Amniotic epithelial cell (primary cell): ENCODE measurements at places on chromosomes 5 and 9.

GRCh38 chr5:58477760-58478376, 13.4 kb upstream of the GAPT start:
- DNase-seq, result no peak

DNA sequence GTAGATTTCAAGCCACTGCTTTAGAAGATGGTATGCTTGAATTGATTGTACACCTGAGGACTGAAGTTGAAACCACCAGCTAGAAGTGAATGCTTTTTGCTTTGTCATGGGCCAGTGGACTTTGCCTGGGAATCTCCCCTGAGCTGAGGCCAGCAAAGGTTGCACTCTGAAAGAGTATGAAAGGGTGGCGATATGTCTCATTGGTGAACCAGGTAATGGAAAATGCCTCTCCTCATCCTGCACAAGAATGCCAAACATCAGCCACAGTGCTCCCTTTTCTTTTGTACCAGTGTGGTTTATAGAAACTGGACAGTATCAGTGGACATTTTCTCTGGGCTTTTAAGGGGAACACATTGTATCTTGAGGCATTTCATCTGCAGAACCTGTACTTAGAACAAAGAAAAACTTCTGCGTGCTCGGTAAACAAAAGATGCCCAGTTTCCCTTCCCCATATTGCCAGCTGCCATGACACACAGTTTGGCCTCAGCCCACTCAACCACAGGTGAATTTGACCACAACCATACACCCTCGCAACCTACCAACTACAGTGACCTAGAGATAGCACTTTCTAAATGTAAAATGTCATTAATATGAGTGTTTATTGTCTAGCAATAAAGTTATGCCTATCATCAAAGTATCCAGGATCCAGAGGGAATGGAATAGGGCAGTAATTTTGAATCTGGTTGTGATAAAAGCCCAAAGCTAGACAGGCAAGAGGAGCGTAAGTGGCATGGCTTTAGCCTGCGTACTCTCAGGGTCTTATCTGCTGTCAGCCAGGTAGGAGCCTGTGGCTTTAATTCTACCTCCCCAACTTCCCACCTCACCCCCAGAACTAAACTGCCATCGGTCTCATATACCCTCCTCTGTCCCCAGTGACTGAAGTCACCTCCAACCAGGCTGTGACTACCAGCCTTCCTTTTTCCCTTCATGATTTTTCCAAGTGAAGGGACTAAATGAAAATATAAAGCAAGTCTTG, 79.5 kb upstream of the LHFPL2 start:
- DNase-seq, result no peak

- DNase-seq, result peak; percentile 97
These were observed 5.0 kb upstream of the SLC34A1 start for GRCh38 chr5:177378884-177379883.

- no peak for DNase-seq
These were observed 244.3 kb downstream of the CSNK1G3 start for GRCh38 chr5:123756318-123756665.

DNA sequence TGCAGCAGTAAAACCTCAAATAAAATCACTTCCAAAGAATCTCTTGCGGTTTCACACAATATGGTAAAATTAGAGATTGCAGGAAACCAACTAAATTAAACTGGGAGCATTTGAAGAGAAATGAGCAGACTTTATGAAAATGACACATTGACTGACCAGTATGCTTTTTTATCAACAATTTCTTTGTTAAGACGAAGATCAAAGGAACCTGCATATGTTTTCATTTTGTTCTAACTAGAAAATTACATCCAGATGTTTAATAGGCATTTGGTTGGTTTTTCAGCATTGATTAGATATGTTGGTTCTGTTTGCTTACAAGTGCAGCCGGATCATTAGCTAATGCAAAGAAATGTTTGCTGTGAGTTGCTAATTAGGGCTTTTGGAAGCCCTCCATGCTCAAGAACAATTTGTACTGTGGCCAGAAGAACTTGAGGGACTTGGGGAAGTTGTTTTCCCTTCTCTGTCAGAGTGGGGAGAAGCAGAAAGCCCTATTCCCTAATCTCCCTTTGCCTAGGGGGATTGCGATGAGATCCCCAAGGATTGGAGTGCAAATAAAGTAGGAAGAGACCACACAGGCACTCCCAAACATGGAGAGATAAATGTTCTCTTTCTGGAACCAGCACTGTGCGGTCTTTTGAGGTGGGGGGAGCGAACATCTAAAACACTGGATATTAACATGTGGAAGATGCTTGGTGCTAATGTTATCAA, 4.5 kb upstream of the TLE1 start:
- DNase-seq, result no peak

DNA sequence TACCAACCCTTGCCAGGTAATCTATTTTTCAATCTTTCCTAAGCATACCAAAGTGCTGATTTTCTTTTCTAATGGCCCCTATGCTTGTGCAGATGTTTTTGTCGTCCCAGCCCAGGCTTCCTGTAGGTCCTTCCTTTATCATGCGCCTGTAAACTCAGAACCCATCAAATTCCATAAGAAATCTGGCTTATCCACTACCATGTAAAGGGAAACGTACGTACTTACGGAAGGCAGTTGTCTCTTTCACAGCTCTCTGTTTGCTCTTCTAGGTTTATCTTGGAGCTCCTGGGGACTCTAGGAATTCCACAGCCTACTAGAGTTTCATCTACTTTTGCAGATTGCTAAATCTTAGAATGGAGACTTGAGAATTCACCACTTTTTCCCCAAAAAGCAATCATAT, 9.0 kb downstream of the BRINP1 start:
- no peak for DNase-seq

- DNase-seq, result peak; percentile 70
These were observed 413.4 kb downstream of the ANXA1 start for GRCh38 chr9:73565026-73565425.

- no peak for DNase-seq
These were observed 10.1 kb downstream of the TMEM252 start for GRCh38 chr9:68530618-68531017.

- DNase-seq, result no peak
These were observed 64.1 kb upstream of the CXCL14 start for GRCh38 chr5:135642934-135643333.

DNA sequence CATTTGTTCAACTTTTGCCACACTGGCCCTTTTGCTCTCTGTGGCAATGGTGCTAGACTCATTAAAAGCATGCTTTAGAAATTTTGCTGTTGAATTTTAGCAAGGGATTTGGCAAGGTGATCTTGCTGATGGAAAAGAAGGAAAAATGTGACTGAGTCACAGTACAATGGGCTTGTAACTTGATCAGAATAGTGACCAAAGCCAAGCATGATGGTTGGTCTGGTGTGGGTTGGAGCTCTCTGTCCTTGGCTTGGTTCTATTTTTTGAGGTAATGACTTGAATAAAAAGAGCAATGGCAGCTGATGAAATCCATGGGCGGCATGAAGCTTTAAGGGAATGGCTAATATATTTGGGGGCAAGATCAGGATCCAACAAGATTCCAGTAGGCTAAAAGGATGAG, 114.4 kb upstream of the ZNF366 start:
- DNase-seq, result no peak

- DNase-seq, result no peak
These were observed 1.5 kb upstream of the MOB3B start for GRCh38 chr9:27530915-27531755.

GRCh38 chr5:25891691-25892090, 1146.7 kb downstream of the CDH9 start:
- no peak for DNase-seq

DNA sequence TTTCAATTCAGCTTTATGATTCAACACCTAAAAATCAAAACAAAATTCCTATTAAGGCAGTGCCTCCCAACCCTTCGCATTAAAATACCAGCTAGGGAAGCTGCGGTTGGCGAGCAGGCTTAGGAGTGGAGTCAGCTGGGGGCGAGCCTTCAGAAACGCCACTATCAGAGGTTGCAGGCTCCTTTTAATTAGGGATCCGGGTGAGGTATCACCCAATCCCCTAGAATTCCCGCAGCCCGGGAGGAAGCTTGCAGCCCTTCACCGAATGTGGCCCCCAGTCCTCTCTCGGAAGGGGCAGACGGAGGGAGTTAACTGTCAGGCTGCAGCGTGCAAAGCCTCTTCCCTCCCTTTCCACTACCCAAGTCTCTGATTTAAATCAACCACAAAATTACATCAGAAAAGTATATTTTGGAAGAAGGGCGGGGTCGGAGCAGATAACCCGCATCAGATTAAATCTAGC, 1.7 kb downstream of the STC2 start:
- DNase-seq, result peak; percentile 89

DNA sequence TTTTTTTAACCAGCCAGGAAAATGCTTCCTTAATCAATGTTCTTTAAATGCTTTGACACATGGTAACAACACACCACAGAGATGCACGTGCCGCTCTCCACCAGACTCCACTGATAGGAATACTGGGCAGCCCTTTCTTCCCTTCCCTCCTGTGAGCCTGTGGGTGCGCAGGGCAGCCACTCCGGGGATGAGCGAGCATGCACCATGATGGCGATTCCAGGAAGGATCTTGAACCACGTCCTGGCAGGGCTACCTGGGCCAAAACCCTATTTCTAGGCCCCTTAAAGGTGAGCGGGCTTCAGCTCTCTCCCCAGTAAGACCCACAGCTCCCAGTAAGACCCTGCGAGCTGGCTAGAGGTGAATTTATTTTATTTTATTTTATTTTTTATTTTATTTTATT, 128.2 kb downstream of the MVB12B start:
- no peak for DNase-seq

DNA sequence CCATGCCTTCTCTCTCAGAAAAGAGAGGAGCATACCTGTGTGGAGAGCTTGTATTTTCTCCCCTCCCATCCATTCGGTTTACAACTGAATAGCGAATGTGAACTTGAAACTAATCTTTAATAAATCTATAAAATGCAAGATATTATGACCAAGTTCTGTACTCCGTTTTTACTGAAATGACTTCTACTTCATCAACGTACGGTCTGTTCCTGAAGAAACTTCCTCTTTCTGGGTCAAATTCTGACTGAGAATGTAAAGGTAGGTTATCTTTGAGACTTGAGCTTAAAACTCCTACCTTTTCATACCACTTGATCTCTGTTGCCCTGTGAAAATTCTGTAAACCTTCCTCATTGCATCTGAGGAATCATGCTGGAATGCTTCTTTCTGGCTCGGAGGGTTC, 4.2 kb upstream of the CTNNAL1 start:
- DNase-seq, result no peak

DNA sequence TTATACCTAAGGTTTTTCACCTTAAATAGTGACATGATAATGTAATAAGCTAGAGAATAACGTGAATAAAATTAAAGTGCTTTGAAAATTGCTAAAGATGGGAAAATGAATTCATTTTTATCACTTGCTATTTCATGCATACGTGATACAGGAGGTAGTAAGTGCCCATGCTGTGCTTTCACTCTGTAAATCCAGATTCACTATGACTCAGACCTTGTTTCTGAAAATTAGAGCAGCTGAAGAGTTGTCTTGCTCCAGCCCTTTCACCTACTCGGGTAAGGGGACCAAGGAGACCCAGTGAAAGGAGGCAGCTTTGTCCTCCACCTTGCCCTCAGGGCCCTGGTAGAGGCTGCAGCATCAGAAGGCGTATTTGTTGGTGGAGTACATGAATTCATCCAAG, 87.9 kb downstream of the ANKH start:
- no peak for DNase-seq

- peak; percentile 34 for DNase-seq
These were observed 1075.1 kb downstream of the NR2F1-AS1 start for GRCh38 chr5:92505925-92506324.

- no peak for DNase-seq
These were observed 4.2 kb upstream of the FIBCD1 start for GRCh38 chr9:130943221-130943620.

DNA sequence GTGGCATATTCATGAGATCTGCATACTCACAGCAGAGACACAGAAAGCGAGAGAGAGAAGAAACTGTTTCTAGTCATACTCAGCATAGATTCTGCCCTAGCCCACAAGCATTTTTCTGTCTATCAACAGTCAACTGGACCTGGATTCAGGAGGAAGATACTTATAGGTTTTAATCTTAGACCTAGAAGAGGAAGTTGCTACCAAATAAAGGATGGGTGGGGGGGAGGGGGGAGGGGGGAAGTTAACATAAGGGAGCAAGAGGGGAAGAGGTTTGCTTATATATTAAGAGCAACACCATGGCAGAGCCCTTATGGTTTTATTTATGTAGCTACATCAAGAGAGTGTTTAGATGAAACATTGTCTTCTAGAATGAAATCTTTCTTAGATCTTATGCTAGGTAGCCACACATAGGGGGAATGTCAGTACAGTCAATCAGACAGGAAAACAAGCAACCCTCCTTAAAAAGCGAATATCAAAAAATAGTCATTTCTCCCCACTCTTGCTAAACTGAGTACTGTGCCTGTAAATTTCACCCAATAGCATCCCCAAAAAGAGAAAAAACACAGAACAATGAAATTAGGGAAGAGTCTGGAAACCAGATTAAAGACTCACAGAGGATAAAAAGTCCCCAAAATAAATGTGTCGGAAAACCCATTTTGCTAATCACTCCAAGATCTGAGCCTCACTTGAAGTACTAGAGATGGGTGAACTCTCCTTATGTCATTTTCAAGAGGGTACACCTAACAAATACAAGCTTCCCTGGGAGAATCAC, 192.7 kb upstream of the NR4A3 start:
- no peak for DNase-seq

DNA sequence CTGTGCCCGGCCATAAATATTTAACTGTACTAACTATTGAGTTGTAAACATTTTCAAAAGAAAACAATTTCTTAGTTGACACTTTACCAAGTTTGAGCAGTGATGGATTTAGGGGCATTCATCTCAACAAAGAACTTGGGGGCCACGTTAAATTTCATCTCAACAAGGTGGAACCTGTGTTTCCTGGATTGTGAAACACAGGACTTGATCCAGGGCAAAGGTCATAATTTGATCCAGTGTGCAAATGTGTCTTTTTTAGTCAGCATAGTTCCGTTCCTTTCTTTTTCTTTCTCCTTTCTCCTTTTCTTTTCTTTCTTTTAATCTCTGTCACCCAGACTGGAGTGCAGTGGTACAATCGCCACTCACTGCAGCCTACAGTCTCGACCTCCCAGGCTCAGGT, 3.1 kb downstream of the GFRA3 start:
- DNase-seq, result no peak

DNA sequence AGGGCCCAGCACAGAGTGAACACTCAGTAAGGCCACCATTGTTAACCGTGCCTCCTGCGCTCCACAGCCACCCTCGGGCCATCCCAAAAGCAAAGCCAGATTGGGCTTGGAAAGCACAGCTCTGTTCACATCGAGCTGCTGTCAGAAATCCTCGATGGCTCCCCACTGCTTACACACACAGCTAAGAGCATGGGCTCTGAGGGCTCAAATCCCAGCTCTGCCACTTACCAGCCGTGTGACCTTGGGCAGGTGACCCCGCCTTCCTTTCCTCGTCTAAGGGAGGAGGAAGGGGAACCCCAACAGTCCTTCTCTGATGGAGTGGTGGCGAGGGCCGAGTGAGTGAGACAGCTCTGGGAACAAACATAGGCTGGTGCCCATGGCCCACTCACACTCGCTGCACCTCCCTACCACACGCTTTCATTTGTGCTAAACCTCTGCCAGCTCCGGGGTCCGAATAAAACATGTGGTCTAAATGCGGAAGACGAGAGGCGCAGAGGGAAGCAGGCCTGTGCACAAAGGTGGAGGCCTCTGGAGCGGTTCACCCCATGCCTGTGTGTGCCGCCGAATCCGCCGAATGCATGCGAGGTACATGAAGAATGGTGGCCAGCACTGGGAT, 139.3 kb downstream of the PAX5 start:
- no peak for DNase-seq
